ENCODE measurements at places on chromosomes 5 and 9. TPM values are rescaled to one million over a fixed set of nuclear protein-coding genes. Genes with fewer than 3 reads are reported as not detected.

The HACD4 gene
- total RNA-seq = 1.1 TPM

The KIF20A gene
- total RNA-seq = 46.6 TPM

The C1QTNF3 gene
- total RNA-seq = 0.33 TPM

The PCDHGB6 gene
- not detected for total RNA-seq

The INSL6 gene
- not detected for total RNA-seq

The RASGRF2 gene
- 2.3 TPM for total RNA-seq

The TAF11L10 gene
- total RNA-seq = not detected

The DMRTA1 gene
- 0.63 TPM for total RNA-seq

The PCDHGA10 gene
- not detected for total RNA-seq

The NCS1 gene
- 51.0 TPM for total RNA-seq

The PTGER4 gene
- total RNA-seq = 3.3 TPM

The ERGIC1 gene
- 341 TPM for total RNA-seq
